ENCODE measurements at places on chromosomes 11 and 22. TPM values are rescaled to one million over a fixed set of nuclear protein-coding genes. Genes with fewer than 3 reads are reported as not detected.

Gene PDGFD
- total RNA-seq = 0.15 TPM

Gene NNMT
- total RNA-seq = not detected

GRCh38 chr11:2459016-2459725 lies 14.4 kb downstream of the KCNQ1 start:
- no peak overlapping the region for H3K4me3 ChIP-seq
- no peak for DNase-seq
- peaks cover 8% of the 10 kb centered on the region for H3K4me1 ChIP-seq
- H3K36me3 ChIP-seq = no peaks in the 10 kb centered on the region
- no peak overlapping the region for H3K27ac ChIP-seq
- no peaks in the 10 kb centered on the region for H3K27me3 ChIP-seq

DNA sequence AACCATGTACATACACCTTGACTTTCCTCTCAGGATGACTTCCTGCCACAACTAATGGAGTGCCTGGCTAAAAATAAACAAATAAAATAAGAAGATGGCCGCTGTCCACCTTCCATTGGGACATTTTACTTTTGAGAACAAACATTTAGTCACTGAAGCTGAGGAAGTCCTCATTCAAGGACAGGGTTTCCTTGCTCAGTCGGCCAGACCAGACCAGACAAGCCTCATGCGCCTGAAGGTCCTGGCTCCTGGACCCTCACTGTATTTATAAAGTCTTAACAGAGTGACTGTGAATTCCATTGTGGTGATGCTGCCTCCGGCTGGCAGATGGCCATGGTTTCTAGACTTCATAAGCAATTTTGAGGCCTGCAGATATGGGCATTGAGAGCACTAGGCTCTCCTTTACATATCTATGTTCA lies 114.5 kb downstream of the MAML2 start:
- DNase-seq = no peak
- H3K36me3 ChIP-seq = no peaks in the 10 kb centered on the region
- no peak overlapping the region for H3K4me3 ChIP-seq
- peaks cover 55% of the 10 kb centered on the region for H3K4me1 ChIP-seq
- H3K27ac ChIP-seq = no peak overlapping the region

DNA sequence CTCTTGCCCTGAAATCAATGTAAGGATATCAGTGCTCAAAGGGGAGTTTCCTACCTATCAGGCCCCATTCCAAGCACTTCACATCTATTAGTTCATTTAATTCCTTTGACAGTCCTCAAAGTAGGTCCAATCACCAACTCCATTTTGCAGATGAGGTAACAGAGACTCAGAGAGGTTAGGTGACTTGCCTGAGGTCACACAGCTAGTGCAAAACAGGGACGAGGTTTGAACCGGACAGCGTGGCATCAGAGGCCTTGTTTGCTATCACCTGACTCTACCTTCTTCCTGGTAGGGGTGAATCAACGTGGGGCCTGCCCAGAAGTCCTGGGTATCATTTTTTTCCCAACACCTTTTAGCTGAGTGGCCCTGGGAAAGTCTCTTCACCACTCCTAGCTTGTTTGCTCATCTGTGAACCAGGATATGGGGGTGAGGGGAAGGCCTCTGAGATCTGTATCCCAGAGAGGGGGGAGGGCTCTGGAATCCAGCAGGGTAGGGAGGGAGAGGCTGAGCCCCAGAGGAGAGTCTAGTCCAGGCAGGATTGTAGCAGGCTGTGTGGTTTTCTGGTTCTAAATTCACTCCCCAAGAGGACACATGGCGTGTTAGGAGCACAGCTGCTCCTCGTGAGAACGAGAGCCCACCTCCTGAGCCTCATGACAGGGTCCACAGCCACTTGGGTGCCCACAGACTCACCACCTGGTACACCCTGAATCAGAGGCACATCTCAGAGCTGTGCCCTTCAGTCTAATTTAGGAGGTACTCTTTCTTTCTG lies 174.7 kb downstream of the MN1 start:
- DNase-seq = no peak
- H3K4me1 ChIP-seq = no peaks in the 10 kb centered on the region
- no peak overlapping the region for H3K27ac ChIP-seq
- H3K4me3 ChIP-seq = no peak overlapping the region

GRCh38 chr11:78533399-78533798 lies 41.3 kb downstream of the NARS2 start:
- no peaks in the 10 kb centered on the region for H3K36me3 ChIP-seq
- no peak overlapping the region for H3K27ac ChIP-seq
- H3K4me3 ChIP-seq = no peak overlapping the region
- no peak for DNase-seq
- H3K4me1 ChIP-seq = no peaks in the 10 kb centered on the region

GRCh38 chr11:94128291-94128745 lies 323 bp upstream of the PANX1 start:
- H3K36me3 ChIP-seq = no peaks in the 10 kb centered on the region
- H3K4me3 ChIP-seq = peak overlapping the region; percentile 97
- DNase-seq = no peak
- peaks cover 43% of the 10 kb centered on the region for H3K4me1 ChIP-seq
- H3K27me3 ChIP-seq = no peaks in the 10 kb centered on the region

DNA sequence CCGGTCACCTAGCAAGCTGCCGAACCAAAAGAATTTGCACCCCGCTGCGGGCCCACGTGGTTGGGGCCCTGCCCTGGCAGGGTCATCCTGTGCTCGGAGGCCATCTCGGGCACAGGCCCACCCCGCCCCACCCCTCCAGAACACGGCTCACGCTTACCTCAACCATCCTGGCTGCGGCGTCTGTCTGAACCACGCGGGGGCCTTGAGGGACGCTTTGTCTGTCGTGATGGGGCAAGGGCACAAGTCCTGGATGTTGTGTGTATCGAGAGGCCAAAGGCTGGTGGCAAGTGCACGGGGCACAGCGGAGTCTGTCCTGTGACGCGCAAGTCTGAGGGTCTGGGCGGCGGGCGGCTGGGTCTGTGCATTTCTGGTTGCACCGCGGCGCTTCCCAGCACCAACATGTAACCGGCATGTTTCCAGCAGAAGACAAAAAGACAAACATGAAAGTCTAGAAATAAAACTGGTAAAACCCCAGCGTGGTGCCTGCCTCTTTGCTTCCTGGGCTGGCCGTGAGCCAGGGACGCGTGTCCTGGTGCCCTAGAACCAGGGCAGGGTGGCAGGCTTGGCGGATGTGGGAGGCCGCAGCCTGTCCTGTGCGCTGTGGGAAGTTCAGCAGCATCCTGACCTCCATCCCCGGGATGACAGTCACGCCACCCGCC lies 13.2 kb downstream of the CCND1 start:
- no peak for DNase-seq
- no peak overlapping the region for H3K4me3 ChIP-seq
- no peaks in the 10 kb centered on the region for H3K36me3 ChIP-seq
- no peaks in the 10 kb centered on the region for H3K27me3 ChIP-seq

- DNase-seq = no peak
- H3K27ac ChIP-seq = no peak overlapping the region
- peaks cover 67% of the 10 kb centered on the region for H3K36me3 ChIP-seq
- H3K4me1 ChIP-seq = no peaks in the 10 kb centered on the region
- no peaks in the 10 kb centered on the region for H3K27me3 ChIP-seq
These were observed 29.8 kb downstream of the NUP98 start for GRCh38 chr11:3767536-3767935.

- no peak overlapping the region for H3K4me3 ChIP-seq
- no peaks in the 10 kb centered on the region for H3K27me3 ChIP-seq
- no peaks in the 10 kb centered on the region for H3K4me1 ChIP-seq
- no peak for DNase-seq
- H3K27ac ChIP-seq = no peak overlapping the region
These were observed 25.2 kb upstream of the GCAT start for GRCh38 chr22:37782340-37783168.

- no peak overlapping the region for H3K27ac ChIP-seq
- H3K4me1 ChIP-seq = no peaks in the 10 kb centered on the region
- no peak overlapping the region for H3K4me3 ChIP-seq
These were observed 38.0 kb downstream of the CDKN1C start for GRCh38 chr11:2847561-2847960.

GRCh38 chr11:114164546-114164945 lies 105.0 kb downstream of the ZBTB16 start:
- no peak for DNase-seq
- H3K4me3 ChIP-seq = no peak overlapping the region
- H3K4me1 ChIP-seq = peaks cover 77% of the 10 kb centered on the region
- no peaks in the 10 kb centered on the region for H3K36me3 ChIP-seq
- no peaks in the 10 kb centered on the region for H3K27me3 ChIP-seq

DNA sequence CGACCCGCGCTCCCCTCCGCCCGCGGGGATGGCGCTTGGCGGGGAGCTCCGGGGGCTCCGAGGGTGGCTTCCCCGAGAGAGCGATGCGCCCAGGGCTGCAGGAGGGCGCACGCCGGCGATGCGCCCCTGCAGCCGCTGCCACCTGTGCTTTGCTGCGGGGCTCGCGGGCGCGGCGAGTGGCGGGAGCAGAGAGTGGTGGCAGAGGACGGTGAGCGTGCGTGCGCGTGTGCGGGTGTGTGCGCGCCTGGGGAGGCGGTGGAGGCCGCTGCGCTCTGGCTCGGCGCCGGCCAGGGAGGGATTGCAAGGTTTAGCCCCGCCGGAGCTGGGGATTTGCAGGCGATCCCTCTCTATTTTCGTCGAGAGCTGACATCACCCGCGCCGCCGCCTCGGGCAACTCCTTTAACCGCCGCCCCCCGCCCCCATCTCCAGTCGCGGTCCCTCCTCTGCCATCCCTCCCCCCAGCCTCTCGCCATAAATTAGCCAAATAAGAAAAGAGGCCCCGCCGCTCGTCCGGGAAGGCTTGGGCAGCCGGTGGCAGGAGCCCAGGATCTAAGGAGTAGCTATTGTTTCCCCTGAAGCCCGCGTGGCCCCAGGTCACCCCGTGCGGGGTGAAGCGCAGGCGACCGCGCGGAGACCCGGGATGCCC lies at the start of gene SLC1A2:
TSS of gene SLC1A2 (minus strand) at position 375 of the 646 bp plus-strand sequence. CDS start 592 bp downstream, outside the sequence.
- H3K36me3 ChIP-seq = no peaks in the 10 kb centered on the region
- H3K27me3 ChIP-seq = peaks cover 39% of the 10 kb centered on the region
- H3K4me1 ChIP-seq = no peaks in the 10 kb centered on the region

- H3K27ac ChIP-seq = peak overlapping the region; percentile 4
- peaks cover 46% of the 10 kb centered on the region for H3K4me1 ChIP-seq
- no peak for DNase-seq
- no peaks in the 10 kb centered on the region for H3K36me3 ChIP-seq
These were observed 16.5 kb downstream of the ARRB1 start for GRCh38 chr11:75334976-75335375.

GRCh38 chr11:37072538-37073055 lies 474.6 kb upstream of the RAG2 start:
- no peaks in the 10 kb centered on the region for H3K4me1 ChIP-seq
- no peak overlapping the region for H3K4me3 ChIP-seq
- H3K36me3 ChIP-seq = no peaks in the 10 kb centered on the region
- H3K27ac ChIP-seq = no peak overlapping the region

GRCh38 chr11:2413742-2414579 lies 13.4 kb downstream of the TSSC4 start:
- no peak for DNase-seq
- H3K27me3 ChIP-seq = no peaks in the 10 kb centered on the region
- no peak overlapping the region for H3K27ac ChIP-seq
- no peaks in the 10 kb centered on the region for H3K4me1 ChIP-seq
- no peak overlapping the region for H3K4me3 ChIP-seq

All from CD8-positive, alpha-beta memory T cell (primary cell).